ENCODE measurements at places on chromosomes 13 and 19.

- no peak for DNase-seq
These were observed 34.3 kb upstream of the MEDAG start for GRCh38 chr13:30871588-30872275.

GRCh38 chr19:18392926-18393325 lies 4.5 kb downstream of the LRRC25 start:
- DNase-seq: no peak

DNA sequence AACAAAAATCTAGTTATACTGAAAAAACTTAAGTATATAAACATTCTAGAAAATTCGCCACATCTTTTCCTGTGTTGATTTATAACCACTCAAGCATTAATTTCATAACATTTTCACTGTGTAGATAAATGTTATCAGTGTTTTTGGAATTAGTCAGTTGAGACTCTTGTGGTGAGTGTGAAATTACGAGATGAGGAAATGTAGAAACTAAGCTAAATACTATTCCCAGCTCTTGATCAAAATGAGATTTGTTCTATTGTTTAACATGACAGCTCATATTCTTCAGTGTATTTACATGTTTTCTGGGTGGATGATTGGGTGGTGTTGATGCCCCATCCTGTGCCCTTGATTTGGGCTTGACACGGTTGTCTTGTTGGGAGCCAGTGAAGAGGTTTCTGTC lies 406.8 kb downstream of the DACH1 start:
- no peak for DNase-seq

GRCh38 chr19:53824134-53824611 lies at the start of gene NLRP12:
Gene NLRP12 (minus strand): TSS chr19:53824314. CDS start chr19:53824174, 140 bp downstream.
- no peak for DNase-seq

DNA sequence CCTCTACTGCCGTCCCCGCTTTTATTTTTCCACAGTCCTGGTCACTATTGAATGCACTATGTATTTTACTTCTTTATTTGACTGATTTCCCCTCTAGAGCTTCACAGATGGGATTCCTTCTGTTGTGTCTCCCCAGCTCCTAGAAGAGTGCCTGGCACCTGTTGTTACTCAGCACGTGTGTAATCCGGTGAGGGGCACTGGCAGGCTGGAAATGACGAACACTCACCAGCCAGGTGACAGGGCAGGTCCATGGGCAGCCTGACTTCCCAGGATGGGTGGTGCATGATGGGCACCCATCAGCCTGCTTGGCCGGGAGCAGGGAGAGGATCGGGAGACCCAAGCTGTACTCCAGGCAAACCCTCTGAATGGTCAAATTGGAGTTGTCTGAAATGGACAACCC lies 67.2 kb downstream of the CEBPG start:
- DNase-seq: peak; percentile 51

- no peak for DNase-seq
These were observed 19.2 kb downstream of the GPX4 start for GRCh38 chr19:1122972-1123363.

DNA sequence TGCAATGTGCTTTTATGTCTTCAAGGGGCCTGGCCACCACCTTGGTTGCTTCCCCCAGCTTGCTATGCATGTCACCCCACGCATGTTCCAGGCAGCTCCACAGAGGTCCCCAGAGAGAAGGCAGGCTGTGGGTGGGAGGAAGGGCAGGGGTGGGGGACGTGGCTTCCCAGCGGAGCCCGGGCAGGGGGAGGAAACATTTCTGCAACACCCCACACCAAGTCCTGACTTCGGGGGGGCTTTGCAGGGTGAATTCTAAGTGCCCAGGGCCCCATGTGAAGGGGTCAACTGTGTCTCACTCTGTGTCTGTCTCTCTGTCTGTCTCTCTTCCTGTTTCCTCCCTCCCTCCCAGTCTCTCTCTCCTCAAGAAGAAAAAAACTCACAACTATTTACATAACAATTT lies 39.6 kb downstream of the LTBP4 start:
- no peak for DNase-seq

- no peak for DNase-seq
These were observed 2.4 kb upstream of the APOC4 start for GRCh38 chr19:44939668-44940067.

DNA sequence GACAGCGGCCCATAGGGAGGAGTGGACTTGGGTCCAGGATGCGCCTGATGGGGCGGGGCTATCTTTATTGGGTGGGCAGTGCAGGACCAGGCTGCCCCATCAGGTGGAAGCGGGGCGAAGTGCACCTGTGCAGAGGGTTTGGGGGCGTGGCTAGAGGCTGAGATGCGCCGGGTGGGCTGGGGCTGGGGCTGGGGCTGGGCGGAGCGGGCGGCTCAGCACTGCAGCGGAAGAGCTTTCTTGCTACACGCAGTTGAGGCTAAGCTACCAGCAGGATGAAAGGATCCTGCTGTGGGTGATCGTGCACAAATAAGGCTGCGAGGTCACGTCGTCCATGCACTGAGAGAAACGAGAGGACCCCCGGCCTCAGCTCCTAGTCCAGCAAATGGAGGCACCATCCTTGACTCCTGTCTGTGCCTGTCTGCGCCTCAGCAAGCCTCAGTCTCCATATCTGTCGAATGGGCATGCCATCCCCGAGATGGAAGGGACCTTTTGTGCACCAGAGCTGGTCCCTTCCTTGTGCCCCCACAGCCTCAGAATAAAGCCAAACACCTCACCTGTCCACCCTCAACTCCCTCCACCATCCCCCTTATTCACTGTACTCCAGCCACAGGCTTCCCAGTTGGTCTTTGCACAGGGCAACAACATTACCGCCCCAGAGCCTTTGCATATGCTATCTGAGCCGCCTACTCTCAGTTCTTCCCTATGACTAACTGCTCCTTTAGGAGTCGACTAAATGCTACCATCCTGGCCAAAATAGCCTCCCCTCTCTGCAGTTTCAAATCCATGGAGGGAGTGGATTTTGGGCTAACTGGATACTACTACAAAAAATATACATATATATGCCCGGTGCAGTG lies 21.0 kb upstream of the HOMER3 start:
- DNase-seq: peak; percentile 17

- DNase-seq: no peak
These were observed 297.7 kb downstream of the UQCRFS1 start for GRCh38 chr19:28915202-28915601.

DNA sequence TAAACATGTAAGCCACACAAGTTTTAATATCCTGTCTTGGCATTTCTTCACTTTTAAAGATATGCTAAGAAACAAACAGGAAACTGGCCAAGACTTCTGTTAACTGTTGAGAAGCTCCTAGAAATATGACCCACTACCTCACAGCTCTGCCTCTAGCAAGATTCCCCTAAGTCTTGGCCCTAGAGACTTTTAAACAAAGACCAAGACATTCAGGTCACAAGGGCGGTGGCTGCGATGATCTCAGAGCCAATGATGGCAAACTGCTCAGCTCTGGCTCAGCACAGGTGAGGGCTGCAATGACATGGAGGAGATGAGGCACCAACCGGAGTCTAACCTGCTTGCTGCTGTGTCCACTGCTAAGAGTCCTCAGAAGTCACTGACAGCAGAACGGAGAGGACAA lies 114.8 kb downstream of the SUCLA2 start:
- no peak for DNase-seq

GRCh38 chr13:31431722-31432137 lies 232.0 kb downstream of the B3GLCT start:
- DNase-seq: peak; percentile 14

DNA sequence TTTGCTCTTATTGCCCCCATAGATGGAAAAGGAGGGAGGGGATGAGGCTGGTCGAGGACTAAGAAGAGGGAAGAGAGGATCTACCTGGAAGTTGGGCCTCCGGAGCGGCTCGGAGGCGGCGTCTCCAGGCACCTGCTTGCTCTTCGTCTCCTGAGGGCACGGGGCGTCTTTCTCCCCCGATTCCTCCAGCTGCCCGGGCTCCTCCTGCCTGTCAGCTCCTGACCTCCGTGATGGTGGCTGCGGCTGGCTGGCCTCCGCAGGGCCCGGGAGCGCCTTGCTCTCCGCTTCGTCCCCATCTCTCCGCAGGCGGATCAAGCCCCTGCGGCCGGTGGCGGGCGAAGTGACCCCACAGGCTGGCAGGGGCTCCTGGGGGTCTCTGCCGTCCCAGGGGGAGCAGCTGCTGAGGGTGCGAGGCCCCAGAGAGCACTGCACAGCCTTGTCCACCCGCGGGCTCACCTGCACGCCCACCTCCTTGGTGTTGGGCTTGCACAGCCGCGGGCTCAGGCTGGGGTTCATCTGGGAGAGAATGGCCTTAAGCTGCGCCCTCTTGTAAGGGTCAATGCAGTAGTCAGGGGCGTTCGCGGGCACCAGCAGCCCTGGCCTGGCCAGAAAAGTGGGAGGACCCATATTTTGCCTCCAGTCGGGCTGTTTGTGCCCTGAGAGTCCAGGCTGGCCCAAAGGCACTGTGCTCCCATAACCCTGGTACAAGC lies 3.8 kb downstream of the ZAR1L start:
- no peak for DNase-seq

DNA sequence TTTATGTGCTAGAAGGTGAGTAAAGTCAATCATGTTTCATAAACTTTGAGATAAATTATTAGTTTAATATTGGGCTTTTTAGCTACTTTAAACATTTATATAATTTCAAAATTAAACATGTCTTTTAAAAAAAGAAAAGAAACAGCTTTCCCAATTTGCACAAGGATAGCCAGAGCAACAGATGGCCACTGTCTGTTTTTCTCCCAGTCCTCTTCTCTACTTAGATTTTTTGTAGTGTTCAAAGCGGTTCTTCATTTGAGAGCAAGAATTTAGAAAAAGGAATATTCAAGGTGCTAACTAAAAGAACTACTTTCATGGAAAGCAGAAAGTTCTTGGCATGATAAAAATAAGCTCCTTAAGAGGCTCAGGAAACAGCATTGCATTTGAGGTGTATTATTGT lies 128.3 kb upstream of the MIR17HG start:
- DNase-seq: no peak

DNA sequence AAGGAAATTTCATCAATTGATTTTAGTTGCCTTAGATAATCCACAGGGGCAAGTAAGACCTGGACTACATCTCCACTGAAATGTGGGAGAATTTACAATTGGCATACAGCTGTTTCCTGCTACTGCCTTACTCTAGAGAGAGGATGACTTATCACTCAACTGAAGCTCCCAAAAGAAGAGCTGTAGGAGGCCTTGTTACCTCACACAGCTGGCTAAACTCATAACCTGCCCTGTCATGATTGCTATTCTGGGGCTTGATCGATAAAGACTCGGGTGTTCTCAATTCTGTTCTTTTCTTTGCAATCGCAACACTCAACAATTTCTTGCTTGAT lies 1396.4 kb downstream of the EFNB2 start:
- DNase-seq: no peak

GRCh38 chr19:54955376-54955775 lies 8.0 kb upstream of the NLRP7 start:
- no peak for DNase-seq

DNA sequence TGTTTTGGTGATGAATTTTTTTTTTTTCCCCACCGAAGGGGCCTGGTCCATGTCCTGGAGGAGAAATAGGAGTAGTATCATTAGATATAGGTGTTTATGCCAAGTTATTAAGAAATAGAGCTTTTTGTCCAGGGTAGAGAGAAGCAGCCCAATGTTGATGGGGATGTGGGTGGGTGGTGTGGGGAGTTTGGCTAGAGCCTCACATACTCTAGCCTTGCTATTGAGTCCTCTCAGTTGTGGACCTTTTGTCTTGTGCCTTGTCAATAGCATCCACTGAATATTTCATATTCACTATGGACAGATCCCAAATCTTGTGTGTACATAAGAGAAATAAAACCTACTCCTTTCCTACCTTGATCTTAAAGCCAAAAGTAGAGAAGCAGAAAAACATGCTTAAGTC lies 134.0 kb downstream of the LMO7 start:
- DNase-seq: no peak

DNA sequence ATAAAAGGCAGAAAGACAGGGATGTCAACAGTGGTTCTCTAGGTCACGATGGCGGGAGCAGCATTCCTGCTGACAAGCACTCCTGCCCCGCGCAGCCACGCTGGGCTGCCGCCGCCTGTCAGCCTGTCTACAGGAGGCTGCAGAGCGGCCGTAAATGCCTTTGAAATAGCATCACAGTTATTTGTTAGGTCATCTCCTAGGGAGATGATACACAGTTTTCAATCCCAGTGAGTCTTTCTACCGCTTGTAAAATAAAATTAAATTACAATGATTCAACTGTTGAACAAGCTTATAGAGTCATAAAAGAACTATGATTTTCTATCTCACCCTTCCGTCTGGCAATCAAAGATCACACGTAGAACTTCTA lies 7.3 kb upstream of the SLC7A9 start:
- DNase-seq: no peak
